ENCODE measurements at places on chromosomes 6 and 20.
A peak's percentile ranks its signal among the peaks of the same experiment; 100 is the strongest.

- no peak for DNase-seq
These were observed 395.6 kb downstream of the NKAIN2 start for GRCh38 chr6:124199286-124199685.

DNA sequence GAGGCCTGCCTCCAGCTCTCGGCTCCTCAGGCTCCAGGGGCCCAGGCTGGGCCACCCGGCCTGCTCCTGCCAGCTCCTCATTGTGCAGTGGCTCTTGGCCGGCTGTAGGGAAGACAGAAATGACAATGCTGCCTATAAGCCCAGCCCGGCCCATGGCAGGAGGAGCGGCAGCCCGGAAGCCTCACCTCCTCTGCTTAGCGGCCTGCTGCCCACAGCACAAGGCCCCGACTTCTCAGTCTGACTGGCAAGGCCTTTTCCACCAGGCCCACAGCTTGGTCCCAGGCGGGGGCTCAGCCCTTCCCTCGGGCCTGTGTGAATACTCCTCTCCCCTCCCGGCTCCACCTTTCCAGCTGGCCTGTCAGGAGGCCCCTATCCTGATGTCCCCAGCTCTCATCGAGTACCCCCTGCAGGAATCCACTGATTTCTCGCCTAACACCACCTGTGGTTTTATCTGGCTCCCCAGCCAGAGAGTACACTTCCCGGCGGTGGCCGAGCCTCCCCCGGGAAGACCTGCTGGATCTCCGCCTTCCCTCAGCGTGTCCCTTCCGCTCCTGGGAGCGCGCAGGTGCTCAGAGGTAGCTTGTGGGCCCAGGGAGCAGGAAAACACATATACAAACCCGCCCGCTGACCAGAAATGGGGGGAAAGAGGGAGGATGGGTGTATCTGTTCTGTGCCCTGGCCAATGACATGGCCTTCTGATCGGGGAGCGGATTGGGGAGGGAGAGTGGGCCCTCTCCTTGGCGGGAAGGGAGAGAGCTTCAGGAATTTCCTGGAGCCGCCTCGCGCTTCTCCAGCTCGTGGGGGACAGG, 963 bp downstream of the DDRGK1 start:
- peak; percentile 23 for DNase-seq

DNA sequence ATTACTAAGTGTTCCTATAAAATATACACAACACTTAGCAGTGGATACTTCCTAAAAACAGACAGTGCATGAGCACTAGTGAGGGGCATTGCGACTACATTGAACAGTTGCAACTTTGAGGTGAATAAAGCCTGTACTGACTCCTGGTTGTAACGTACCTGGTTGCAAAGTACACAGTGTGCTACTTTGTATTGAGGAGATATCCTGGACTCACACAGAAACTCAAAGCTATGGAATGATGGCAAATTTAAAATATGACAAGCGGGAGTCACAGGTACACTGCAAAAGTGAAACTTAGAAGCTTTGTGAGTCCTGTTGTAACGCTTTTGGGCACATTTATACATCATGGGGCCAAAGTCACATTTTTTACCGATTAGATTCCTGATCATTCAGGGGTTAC, 55.6 kb upstream of the HLA-A start:
- no peak for DNase-seq

- DNase-seq: no peak
These were observed 5.0 kb downstream of the SRC start for GRCh38 chr20:37350649-37351574.

GRCh38 chr6:63997221-63997620, 361.6 kb downstream of the PHF3 start:
- no peak for DNase-seq

DNA sequence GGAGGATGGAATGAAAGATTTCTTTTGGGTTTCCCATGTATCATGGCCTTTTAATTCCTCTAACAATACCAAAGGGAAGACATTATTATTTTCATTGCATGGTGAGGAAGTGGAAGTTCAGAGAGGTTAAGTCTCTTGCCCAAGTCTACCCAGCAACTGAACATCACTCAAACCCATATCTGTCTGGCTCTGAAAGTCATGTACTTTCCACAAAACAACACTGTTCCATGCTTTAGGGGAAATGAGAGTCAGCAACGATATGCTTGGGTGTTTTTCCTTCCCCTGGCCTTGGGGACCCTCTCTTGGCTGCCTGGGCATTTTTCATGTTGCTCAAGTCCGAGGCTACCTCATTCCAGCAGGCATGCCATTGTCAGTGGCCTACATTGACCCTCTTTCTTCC, 118.8 kb downstream of the ADTRP start:
- DNase-seq: no peak

GRCh38 chr6:150932996-150933395, 67.5 kb downstream of the MTHFD1L start:
- DNase-seq: no peak

- DNase-seq: no peak
These were observed 222.8 kb upstream of the DTNBP1 start for GRCh38 chr6:15885624-15886023.

DNA sequence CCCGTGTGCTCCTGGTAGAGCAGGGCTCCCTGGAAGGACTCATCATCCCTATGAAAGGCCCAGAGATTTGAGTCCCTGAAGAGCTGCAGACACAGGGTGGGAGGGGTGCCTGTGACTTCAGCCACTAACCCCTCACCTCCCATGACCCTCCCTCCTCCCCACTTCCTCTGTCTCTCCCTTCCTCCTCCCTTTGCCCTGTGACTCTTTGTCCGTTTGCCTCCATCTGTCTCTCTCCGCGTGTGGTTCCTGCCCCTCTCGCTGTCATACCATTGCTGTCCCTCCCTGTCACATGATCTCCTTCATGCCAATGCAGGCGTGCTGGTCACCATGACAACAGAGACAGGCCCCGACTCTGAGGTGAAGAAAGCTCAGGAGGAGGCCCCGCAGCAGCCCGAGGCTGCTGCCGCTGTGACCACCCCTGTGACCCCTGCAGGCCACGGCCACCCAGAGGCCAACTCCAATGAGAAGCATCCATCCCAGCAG, 19.0 kb downstream of the EPB41L1 start:
- no peak for DNase-seq

- DNase-seq: peak; percentile 79
These were observed 113.5 kb upstream of the BTN3A2 start for GRCh38 chr6:26251354-26252076.

DNA sequence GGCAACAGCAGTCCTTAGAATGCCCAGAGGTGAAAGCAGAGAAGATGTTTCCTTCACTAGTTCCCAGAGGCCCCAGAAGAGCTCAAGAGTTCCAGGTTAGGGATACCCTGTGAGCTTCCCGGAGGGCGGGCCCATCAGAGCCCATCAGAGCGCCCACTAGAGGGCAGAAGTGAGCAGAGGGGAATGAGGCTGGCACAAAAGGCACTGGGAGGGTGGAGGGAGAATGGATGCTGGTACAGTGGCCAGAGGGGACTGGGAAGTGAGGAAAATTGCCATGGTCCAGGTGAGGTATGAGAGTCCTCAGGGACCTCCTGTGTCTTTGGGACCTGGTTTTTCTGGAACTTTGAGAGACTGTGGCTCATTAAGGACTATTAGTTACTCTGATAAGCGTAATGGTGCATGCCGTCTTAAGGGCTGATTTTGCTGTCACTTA, 57.3 kb downstream of the LINC00237 start:
- peak; percentile 11 for DNase-seq

- DNase-seq: peak; percentile 40
These were observed 192.8 kb downstream of the CLIC5 start for GRCh38 chr6:45822873-45823272.

DNA sequence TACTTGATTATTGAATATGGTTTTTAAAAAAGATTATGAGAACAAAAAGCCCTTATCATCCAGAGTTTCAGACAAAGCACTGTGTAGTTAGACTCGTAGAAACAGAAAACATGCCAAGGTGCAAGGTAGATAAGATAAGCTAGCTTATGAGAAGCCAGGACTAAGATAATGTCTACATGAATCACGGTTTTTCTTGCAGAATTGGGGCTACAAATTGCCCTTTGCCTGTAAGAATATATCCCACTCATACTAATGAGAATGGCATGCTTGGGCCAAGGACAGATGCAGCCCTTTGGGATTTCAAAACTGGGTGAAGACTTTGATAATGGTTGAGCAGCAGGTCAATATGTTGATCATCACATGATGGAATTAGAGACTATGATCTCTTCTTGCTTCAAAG, 165.3 kb upstream of the PREP start:
- DNase-seq: no peak

GRCh38 chr20:31260326-31260932, 3.0 kb downstream of the DEFB115 start:
- DNase-seq: no peak

DNA sequence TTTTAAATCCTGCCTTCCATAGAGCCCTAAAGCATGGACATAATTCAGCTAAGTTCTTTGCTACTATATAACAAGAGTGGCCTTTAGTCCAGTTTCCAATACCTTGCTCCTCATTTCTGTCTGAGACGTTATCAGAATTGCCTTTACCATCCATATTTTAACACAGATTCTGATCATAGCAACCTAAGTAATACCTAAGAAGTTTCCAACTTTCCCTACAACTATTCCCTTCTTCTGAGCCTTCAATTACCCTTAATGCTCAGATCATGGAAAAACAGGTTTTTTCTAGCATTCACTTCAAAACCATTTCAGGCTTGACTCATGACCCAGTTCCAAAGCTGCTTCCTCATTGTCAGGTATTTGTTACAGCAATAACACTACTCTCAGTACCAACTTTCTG, 367.1 kb downstream of the C6orf118 start:
- DNase-seq: no peak

DNA sequence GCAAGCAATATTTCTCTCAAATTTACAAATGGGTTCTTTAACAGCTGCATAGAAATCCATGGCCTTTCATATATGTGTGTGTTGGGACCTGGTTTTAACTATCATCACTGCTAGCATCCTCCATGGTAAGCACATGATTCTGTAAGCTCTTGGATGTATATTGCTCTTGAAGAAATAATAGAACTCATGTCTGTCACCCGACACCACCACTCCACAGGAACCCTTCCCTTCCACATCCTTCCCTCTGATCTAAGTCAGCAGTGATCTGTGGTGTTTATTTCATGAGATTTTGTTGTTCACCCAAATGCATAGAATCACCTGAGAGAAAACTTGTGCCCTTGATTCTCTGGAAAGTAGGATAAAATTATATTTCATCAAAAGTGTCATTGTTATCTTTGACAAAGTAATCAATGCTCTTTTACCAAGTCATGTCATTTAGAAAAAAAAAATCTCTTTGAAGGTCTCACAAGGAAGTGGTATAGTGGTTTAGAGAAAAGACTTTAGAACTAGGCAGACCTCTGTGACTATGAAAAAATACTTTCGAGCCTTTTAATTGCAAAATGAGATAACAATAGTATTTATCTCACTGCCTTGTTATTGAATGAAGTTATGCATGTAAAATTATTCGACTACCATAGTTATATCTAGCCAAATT, 649.8 kb upstream of the SLC35B3 start:
- no peak for DNase-seq

- no peak for DNase-seq
These were observed 194.6 kb upstream of the ARID1B start for GRCh38 chr6:156582509-156582992.

DNA sequence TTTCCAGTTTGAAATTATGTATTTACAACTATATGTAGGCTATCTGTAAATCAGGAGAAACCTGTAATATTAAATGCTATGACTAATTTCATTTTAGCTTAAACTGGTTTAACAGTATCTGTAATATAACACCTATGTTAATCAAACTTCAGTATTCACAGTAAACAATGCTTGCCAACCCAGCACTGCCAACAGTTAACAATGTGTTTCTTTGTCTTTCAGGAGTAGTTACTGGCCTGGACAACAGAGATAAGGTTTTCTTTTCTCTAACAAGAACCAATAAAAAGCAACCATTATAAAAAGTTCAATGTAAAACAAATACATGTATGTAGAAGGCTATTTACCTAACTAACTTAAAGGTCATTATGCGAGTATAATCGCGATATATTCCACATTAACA, 158.8 kb downstream of the CDK19 start:
- DNase-seq: no peak
